ENCODE measurements at places on chromosomes 7 and 10.

- DNase-seq, result no peak
These were observed 5.8 kb downstream of the UPP1 start for GRCh38 chr7:48094861-48095293.

GRCh38 chr10:97498841-97499560, at the start of gene UBTD1:
UBTD1 (plus strand) TSS chr10:97498924; CDS start chr10:97499204, 280 bp downstream.
- DNase-seq, result no peak

DNA sequence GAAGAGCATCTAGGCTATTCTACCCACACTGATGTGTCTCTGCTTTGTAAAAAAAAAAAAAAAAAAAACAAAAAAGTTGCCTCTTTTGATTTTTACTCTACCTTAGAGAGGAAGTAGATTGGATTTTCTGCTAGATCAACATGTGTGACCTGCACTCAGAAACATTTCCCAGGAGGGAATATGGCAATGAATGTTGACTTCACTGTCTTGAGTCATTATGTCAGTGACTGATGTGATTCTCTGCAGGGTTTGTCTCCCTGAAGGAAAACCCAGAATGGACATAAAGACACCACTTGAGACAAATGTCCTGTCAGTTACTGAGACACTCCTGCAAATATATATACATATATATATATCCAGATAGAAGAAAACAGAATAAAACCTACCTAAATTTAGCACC, 370.3 kb downstream of the BMPER start:
- no peak for DNase-seq

GRCh38 chr7:75798770-75799169, 14.8 kb downstream of the CCL24 start:
- no peak for DNase-seq

GRCh38 chr10:34816085-34816496, 995 bp upstream of the PARD3 start:
- no peak for DNase-seq

DNA sequence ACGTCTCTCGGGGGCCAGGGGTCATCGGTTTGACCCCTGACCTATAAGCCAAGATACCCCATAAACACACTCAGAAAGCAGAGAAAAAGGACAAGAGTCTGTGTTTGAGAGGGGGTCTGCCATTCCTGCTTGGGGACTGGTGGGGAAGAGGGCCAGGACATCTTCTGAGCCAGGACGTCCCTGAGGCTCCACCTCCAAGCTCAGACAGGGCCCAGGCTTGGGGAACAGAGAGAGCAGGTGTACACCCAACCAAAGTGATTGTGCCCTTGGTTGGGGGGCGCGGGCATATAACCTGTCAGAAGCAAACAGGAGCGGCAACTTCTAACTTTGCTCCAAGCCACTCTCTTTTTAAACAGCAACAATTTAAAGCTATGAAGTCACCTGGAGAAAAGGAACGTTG, 33.9 kb upstream of the PPIF start:
- DNase-seq, result no peak

DNA sequence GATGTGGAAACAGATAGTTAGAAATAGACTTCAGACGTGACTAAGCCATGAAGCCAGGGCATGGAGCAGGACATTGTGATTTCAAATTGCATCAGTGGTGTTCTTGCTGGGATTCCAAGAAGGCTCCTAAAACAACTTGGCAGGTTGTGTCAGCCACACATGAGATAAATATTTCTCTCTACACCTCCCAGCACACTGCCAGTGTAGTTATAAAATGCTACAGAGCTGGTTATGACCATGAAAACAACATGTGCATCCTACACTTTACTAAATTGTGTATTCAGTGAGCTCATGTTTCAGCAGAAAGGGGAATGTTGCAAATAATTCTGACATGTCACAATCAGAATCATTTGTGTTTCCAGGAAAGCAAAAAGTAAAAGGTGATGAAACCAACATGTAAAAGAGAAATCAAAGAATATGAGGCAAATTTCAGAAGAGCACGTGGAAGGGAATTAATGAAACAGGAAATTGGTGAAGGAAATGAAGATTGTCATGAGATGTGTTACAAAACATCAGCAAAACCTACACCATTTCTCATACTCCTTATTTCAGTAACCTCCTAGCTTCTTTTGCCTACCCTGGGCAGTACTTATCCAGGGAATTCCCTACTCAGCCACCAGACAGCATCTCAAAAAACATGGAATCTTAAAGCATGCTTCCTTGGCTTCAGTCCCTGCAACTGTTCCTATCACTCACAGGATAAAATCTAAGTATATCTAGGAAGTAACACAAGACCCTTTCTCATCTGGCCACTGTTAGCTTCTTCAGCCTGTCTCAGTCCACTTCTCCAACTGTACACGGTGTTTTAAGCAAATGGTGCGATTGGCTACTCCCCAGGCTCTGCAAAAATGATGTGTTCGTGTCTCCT, 5.8 kb upstream of the CYP3A7 start:
- no peak for DNase-seq

- no peak for DNase-seq
These were observed at the start of gene PIK3CG for GRCh38 chr7:106865130-106866041. PIK3CG (plus strand) TSS chr7:106865282; CDS start chr7:106867562, 2,280 bp downstream.

DNA sequence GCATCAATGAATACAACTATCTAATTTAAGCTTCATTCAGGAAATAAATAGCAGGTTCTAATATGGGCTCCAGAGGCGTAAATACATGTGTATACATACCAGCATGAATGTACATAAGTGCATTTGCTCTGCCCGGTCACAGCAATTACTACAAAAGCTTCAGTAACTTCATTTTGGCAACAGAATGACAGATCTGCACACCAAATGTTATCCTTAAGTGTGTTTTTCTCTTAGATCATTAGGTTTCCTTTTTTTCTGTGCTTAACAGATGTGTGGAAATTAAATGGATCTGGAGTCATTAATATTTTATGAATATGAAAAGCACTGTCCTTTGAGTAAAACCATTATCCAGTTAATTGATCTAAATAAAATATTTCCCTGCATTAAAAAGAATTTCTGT, 159.0 kb upstream of the MEOX2 start:
- DNase-seq, result no peak

- DNase-seq, result no peak
These were observed 48.4 kb upstream of the BTRC start for GRCh38 chr10:101305320-101306241.

DNA sequence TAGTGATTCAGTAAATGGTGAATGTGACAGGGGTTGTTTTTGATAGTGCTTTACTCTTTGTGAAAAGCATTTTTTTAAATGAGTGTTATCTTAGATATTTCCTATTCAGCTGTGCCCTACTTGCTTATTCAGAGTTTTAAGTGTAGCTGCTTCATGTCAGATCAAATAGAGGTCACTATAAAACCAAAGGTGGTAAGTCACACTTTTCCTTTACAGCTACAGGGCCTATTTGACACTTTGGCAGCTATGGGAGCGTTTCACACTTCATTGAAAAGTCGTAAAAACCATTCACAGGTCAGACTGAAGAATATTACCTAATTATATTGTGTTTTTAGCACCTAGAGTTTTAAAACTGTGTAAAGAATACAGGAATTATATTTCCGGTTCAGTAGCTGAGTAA, 67.3 kb downstream of the ANKIB1 start:
- no peak for DNase-seq

DNA sequence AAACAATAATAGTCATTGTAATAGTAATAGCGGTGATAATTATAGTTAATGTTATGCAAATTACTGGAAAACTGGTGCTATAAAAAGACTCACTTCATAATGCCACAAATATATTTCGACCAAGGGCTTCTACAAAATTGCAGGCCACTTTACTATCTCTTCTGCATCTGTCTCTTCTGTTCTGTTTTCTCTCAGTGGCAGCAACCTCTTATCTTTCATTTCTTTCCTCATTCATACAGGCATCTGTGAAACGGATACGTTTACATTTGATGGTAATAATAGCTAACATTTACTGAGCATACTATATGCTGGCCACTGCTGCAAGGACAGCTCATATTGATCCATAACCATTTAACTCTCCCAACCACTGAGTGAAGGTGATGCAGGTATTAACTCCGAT, 537.4 kb upstream of the PFKP start:
- no peak for DNase-seq

GRCh38 chr7:122902751-122903495, 16.7 kb upstream of the CADPS2 start:
- no peak for DNase-seq

GRCh38 chr7:117296066-117296465, 26.8 kb downstream of the WNT2 start:
- no peak for DNase-seq

DNA sequence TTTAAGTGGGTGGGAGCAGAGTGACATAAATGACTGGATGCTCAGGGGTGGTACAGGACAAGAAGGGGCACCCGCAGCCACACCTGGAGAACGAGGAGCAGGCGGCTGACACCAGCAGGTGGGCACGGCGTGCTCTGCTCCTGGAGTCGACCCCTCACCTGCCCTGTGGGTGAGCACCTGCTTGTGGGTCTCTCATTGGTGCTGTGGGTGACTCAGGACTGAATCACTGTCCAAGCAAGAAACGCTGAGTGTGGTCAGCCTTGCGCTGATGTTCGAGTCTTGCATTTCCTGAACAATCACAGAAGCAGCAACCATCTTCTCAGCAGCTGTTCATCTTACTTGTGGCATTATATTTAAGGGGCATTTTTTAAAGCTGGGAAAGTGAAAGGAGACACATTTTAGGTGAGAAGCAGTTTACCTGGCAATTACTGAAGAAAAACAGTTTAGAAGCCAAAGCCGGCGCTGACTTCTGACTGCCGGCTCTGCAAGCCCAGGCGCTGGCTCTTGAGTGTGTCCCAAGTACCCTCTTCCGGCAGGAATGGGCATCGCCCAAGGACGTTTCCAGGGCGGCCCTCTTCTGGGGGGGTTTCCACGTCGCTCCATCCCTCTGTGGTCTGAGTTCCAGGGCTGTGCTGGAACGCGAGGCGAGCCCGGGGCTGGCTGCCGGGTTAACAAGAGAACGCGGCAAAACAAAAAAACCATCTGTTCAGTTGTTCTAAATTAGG, 145.2 kb upstream of the PFKP start:
- no peak for DNase-seq

DNA sequence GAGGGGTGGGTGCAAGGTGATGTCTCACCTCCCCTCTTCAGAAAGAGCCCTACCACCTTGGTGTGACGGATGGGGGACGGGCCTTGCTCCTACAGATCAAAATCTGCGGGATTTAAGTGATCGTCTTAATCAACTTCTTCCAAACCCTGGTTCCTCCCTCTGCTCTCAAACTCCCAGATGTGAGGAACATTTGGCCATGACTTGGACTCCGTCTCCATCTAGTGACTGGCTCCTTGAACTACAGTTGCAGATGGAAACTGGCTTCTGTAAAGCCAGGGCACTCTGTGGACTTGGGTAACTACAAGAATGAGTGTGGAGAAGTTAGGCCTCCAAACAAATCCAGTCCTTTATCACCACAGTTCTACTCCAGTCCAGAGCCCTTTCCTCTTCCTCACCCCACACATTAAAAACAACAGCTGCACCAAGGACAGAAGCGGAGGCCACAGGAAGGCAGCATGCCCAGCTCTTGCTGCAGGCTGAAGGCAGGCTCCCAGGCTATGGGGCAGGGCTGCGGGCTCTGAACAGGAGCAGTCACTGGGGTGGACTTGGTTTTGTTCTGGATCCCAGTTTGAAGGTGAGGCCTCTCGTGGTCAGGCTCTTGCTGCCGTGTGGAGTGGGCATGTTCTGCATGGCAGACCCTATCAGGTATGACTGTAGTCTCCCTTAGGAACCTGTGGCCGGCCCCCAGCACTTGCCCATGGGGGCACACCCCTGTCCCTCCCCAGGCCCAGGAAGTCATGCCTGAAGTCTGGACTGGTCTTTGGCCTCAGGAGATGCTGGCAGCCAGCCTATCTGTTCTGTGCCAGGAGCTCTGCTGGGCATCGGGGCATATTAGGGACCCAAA, 79.4 kb downstream of the VWC2 start:
- DNase-seq, result no peak

DNA sequence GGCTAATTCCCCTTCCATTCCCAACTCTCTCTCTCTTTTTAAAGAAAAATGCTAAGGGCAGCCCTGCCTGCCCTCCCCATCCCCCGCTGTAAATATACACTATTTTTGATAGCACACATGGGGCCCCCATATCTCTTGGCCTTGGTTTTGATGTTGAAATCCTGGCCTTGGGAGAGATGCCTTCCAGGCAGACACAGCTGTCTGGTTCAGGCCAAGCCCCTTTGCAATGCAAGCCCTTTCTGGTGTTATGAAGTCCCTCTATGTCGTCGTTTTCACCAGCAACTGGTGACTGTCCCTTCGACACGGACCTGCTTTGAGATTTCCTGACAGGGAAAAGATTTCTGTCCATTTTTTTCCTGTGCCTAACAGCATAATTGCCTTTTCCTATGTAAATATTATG, 3.0 kb downstream of the ADRA2A start:
- DNase-seq, result no peak

DNA sequence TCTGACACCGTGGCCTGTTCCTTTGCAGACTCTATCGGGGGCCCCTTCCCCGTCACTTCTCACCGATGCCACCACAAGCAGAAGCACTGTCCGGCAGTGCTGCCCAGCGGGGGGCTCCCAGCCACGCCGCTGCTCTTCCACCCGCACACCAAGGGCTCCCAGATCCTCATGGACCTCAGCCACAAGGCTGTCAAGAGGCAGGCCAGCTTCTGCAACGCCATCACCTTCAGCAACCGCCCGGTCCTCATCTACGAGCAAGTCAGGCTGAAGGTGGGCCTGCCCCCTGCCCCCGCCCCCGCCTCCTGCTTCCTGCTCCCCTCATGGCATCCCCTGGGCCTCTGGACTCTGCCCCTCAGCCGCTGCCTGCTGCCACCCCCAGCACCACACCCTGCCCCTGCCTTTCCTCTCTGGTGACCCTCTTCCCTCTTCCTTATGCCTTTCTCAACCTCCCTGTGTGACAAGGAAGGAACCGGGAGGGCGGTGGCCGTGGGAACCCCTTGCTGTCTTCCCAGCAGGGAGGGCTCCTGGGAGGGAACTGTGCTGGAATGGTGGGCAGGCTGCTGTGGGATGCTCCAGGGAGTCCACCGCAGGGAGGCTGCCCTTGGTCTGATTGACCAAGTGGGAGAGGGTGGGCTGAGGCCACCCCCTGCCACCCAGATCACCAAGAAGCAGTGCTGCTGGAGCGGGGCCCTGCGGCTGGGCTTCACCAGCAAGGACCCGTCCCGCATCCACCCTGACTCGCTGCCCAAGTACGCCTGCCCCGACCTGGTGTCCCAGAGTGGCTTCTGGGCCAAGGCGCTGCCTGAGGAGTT, 77.5 kb downstream of the NEURL1 start:
- no peak for DNase-seq

DNA sequence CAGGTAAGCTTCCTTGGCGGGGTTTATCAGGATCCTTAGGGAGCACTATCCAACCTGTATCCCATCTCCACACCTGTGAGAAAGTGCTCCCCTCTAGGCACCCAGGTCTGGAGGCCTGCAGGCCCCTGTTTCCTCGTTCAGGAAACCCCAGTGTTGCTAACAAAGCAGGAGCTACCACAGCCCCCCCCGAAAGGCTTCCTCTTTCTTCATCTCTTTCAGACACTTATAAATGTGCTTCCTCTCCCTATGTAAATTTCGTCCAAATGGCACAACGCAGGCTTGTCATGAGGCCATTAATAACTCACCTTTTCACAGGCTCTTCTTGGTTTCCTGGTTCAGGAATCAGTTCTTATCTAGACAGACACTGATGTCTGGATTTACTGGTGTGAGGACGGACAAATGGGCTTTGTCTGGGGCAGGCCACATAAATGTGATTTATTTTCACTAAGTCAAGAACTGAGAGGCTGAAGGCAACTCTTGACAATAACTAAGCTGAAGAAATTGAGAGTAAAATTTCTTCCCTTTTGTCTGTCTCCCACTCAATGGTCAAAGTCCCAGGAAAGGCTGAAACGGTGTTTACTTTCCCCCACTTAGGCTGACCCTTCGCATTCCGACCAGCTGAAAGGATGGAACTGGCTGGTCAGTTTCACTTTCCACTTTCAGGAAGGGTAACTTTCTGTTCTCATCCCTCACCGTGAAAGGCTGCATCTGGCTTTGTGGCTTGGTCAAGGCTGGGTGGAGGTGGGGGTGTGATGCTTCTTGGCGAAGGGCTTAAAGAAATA, 46.8 kb downstream of the PIK3AP1 start:
- no peak for DNase-seq

Measured in activated T-helper 1 cell treated with anti-CD3 and anti-CD28 coated beads, Interleukin-2, amount 50 U/mL, for 16 hours (primary cell).